ENCODE measurements at places on chromosomes 12 and 14. TPM values are rescaled to one million over a fixed set of nuclear protein-coding genes. Genes with fewer than 3 reads are reported as not detected.

DNA sequence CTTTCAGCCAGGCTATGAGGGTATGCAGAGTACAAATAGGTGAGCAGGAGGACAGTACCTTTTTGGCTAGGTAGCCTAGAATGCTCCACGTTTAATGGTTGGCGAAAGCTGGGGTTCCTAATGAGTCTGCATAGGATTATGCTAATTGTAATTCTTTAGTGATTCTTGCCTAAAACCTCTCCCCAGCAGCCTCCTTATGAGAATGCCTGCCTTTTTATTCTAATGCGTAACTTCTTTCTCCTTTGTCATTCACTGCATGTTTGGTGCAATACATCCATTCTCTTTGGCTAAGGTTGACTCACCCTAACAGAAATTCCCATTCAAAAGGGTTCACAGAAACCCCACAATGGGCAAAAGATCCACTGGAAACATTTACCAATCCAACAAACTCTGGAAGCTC, 752.2 kb downstream of the FSCB start:
- no peak overlapping the region for H3K4me3 ChIP-seq
- H3K36me3 ChIP-seq, result no peaks in the 10 kb centered on the region
- H3K27me3 ChIP-seq, result no peaks in the 10 kb centered on the region
- H3K4me1 ChIP-seq, result no peaks in the 10 kb centered on the region

The RNASE7 gene
- not detected for total RNA-seq

DNA sequence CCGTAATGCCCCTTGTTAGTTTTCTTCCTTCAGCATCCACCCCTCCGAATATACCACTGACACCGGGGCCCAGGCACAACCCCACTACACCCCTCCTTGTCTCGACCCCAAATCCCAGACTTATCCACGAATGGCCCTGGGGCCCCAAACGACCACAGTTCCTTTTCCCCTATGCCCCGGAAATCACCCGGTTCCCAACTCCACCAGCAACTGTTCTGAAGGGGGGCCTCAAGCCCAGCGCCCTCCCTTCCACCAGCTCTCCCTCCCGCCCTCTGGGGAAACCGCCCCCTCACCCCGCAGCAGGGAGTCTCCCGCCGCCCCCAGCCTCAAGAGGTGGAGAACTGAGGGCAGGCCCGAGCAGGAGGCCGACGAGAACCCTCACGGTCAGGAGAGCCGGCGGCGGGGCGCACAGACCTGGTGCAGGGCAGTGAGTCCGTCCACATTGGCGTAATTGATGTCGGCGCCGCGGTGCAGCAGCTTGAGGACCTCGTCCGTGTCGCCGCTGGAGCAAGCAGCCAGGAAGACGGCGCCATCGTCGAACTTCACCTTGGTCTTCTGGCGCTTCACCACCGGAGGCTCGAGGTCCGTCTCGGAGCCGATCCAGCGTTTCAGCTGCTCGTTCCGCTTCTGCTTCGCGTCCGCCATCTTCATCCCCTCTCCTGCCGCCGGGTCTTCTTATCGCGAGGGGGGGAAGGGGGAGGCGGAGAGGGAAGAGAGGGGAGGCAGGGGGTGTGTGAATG, 446 bp downstream of the PPP1R12A start:
- DNase-seq, result no peak
- peak overlapping the region; percentile 92 for H3K27ac ChIP-seq
- H3K4me1 ChIP-seq, result peaks cover 18% of the 10 kb centered on the region
- no peaks in the 10 kb centered on the region for H3K27me3 ChIP-seq
- peak overlapping the region; percentile 93 for H3K4me3 ChIP-seq

- H3K27ac ChIP-seq, result peak overlapping the region; percentile 96
- DNase-seq, result no peak
- H3K36me3 ChIP-seq, result peaks cover 6% of the 10 kb centered on the region
- H3K27me3 ChIP-seq, result no peaks in the 10 kb centered on the region
- H3K4me3 ChIP-seq, result peak overlapping the region; percentile 57
Observed at GRCh38 chr12:94208622-94208966, 60.2 kb downstream of the PLXNC1 start.

DNA sequence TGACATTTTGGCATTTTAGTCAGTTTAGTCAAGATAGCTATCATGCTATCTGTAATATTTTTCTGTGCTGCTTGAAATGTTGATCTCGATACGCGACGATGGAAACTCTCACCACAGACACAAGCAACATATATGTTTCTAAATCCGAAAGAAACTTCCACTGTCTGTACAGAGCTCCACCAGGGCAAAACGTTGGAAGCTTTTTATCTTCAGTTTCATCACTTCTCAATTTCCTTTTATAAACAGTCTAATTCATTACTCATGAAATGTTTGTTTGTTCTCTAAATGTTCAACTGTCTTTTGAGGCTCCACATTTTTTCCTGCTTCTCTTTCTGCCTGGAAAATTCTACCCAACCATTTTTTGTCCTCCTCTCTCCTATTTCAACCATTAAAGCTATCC, 737.6 kb downstream of the SLC16A7 start:
- no peak for DNase-seq
- H3K36me3 ChIP-seq, result no peaks in the 10 kb centered on the region
- no peaks in the 10 kb centered on the region for H3K4me1 ChIP-seq
- H3K27me3 ChIP-seq, result no peaks in the 10 kb centered on the region
- H3K27ac ChIP-seq, result no peak overlapping the region

DNA sequence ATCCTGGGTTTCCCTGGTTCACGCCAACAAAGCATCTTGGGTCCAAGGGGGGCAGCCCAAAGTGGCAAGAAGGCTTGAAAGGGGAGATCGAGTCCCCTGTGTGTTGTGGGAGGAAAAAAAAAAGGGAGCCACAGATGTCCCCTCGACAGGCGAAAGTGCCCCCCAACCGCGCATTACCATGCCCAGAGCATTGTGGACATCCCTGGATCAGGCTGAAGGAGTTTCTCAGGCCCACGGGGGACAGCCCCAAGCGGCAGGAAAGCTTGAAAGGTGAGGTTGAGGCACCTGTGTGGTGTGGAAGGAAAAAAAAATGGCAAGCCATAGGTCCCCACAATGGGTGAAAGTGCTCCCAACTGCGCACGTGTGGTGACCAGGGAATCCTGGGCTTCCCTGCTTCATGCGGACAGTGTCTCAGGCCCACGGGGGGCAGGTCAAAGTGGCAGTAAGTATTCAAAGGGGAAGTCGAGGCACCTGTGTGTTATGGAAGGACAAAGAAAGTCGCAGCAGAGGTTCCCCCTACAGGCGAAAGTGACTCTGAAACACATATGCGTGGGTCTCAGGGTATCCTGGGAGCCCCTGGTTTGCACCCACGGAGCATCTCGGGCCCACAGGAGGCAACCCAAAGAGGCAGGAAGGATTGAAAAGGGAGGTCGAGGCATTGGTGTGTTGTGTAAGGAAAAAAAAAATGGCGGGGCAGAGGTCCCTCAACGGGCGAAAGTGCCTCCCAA, 580.1 kb downstream of the ALG10 start:
- H3K27me3 ChIP-seq, result no peaks in the 10 kb centered on the region
- H3K4me3 ChIP-seq, result no peak overlapping the region
- no peaks in the 10 kb centered on the region for H3K36me3 ChIP-seq
- no peak for DNase-seq
- no peak overlapping the region for H3K27ac ChIP-seq
- H3K4me1 ChIP-seq, result no peaks in the 10 kb centered on the region

The LRP1 gene
- 4.1 TPM for total RNA-seq

DNA sequence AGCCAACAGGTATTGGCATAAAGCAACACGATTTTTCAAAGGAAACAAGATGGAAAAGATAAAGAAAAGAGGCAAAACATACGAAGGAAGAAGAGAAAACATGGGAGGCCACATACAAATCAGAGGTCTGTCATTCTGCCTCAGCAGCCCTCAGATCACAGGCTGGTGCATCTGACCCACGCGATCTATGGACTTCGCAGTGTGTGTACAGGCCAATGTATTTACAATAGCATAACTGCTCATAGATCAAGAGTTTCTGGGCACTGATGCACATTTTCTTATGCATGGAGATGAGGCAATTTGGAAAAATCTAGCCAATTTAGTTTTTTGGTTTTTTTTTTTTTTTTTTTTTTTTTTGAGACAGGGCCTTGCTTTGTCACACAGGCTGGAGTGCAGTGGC, 245.4 kb downstream of the DUSP6 start:
- H3K27ac ChIP-seq, result no peak overlapping the region
- DNase-seq, result no peak
- H3K36me3 ChIP-seq, result no peaks in the 10 kb centered on the region
- no peaks in the 10 kb centered on the region for H3K27me3 ChIP-seq
- H3K4me1 ChIP-seq, result no peaks in the 10 kb centered on the region

DNA sequence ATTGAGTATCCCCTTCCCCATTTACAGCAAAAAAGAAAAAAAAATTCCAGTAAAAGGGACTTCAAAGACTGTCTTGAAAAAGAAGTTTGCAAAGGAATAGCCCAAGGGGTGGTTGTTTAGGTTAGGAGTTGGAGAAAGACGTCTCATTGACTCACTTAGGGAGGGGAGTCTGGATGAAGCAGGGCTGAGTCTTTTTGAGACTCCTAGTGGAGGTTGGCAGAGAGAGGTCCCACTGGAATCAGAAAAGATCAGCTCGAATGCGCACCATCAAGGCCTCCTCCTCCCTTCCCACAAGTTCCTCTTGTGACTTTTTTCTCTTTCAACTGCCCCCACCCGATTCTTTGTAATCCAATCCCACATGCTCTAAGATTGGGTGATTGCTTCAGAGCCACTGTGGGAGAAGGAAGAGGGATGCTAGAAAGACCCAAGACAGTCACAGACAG, 1.9 kb downstream of the ARHGEF40 start:
- H3K27ac ChIP-seq, result no peak overlapping the region
- H3K36me3 ChIP-seq, result no peaks in the 10 kb centered on the region
- H3K4me3 ChIP-seq, result peak overlapping the region; percentile 69
- peak; percentile 38 for DNase-seq

The PZP gene
- not detected for total RNA-seq

DNA sequence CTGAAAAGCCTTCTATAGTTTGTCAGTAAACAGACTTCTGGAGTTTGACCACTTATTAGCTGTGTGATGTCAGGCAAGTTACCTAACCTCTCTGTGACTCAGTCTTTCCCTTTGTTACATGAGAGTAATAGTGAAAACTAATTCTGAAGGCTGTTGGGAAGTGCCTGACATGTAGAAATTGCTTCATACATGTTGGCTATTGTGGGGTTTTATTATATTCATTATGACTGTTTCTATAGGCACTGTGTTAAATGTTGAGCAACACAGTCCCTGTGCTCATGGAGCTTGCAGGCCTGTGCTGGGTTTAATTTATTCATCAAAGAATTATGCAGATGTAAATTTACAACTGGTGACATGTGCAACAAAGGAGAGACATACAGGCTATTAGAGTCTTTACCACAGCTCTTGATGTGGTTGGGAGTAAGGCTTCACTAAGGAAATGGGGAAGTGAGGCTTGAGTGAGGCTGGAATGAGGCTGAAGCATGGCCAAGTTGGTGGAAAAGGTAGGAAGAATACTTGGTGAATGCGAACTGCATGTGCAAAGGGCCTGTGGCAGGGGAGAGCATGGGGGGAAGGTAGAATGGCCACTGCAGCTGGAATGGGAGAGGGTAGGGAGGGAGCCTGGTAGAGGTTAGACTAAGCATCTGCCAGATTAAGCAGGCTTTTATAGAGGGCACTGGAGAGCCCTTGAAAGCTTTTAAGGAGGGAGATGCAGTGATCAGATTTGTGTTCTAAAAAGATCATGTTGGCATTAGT, 236.4 kb upstream of the CRY1 start:
- no peaks in the 10 kb centered on the region for H3K27me3 ChIP-seq
- no peak overlapping the region for H3K4me3 ChIP-seq
- H3K36me3 ChIP-seq, result no peaks in the 10 kb centered on the region
- no peak for DNase-seq
- no peak overlapping the region for H3K27ac ChIP-seq
- H3K4me1 ChIP-seq, result no peaks in the 10 kb centered on the region

DNA sequence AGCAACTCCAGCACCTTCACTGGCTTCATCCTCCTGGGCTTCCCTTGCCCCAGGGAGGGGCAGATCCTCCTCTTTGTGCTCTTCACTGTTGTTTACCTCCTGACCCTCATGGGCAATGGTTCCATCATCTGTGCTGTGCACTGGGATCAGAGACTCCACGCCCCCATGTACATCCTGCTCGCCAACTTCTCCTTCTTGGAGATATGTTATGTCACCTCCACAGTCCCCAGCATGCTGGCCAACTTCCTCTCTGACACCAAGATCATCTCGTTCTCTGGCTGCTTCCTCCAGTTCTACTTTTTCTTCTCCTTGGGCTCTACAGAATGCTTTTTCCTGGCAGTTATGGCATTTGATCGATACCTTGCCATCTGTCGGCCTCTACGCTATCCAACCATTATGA, 6.8 kb downstream of the OR11G2 start:
- H3K4me1 ChIP-seq, result no peaks in the 10 kb centered on the region
- H3K27me3 ChIP-seq, result no peaks in the 10 kb centered on the region
- H3K4me3 ChIP-seq, result no peak overlapping the region
- no peak for DNase-seq
- no peak overlapping the region for H3K27ac ChIP-seq
- H3K36me3 ChIP-seq, result no peaks in the 10 kb centered on the region

DNA sequence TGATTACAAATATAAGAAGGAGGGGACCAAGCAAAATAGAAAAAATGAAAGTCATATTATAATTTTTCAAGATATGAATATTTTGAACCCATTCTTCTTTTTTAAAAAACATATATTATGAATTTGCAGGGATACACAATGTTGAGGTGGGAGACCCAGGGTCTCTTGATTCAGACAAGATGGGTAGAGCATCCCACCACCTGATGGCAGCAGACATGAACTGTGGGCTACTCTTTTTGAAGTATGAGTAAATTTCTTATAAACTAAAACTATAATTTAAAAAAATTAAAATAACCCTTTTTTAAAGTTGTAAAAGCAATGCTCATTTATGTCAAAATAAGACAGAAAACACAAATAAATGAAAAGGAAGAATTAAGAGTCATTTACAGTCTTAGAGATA, 202.7 kb upstream of the PRICKLE1 start:
- H3K27me3 ChIP-seq, result no peaks in the 10 kb centered on the region
- H3K27ac ChIP-seq, result no peak overlapping the region
- H3K36me3 ChIP-seq, result no peaks in the 10 kb centered on the region

- no peak for DNase-seq
- H3K4me1 ChIP-seq, result no peaks in the 10 kb centered on the region
- no peaks in the 10 kb centered on the region for H3K27me3 ChIP-seq
- peaks cover 82% of the 10 kb centered on the region for H3K36me3 ChIP-seq
Observed at GRCh38 chr14:88605594-88605993, 42.8 kb downstream of the ZC3H14 start.

GRCh38 chr14:38278035-38278434, 22.1 kb upstream of the CLEC14A start:
- no peak for DNase-seq
- H3K27ac ChIP-seq, result no peak overlapping the region
- no peaks in the 10 kb centered on the region for H3K36me3 ChIP-seq
- H3K27me3 ChIP-seq, result no peaks in the 10 kb centered on the region
- H3K4me1 ChIP-seq, result no peaks in the 10 kb centered on the region

- no peaks in the 10 kb centered on the region for H3K4me1 ChIP-seq
- no peaks in the 10 kb centered on the region for H3K27me3 ChIP-seq
- no peaks in the 10 kb centered on the region for H3K36me3 ChIP-seq
- H3K4me3 ChIP-seq, result no peak overlapping the region
Observed at GRCh38 chr12:69008520-69008919, 75.5 kb upstream of the CPM start.

DNA sequence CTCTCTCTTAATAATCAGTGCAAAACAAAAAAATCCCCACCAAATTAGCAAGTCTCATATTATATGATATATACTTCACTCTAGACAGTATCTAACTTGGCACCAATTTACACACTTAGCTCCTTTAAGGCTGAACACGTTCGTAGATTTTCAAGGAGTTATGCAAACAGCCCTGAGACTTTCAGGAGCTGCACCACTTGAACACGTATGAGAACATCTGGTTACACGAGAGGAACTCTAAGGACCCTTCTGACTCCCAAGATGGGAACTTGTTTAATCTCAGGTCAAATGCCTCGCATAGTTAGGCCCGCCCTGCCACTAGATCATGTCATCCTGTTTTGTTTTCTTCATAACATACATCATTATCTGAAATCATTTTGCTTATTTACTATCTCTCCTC, 10.0 kb downstream of the SPRING1 start:
- no peak overlapping the region for H3K27ac ChIP-seq
- H3K27me3 ChIP-seq, result no peaks in the 10 kb centered on the region
- H3K4me3 ChIP-seq, result no peak overlapping the region
- no peak for DNase-seq
- peaks cover 7% of the 10 kb centered on the region for H3K36me3 ChIP-seq

Data from B cell (primary cell).